Esophagus squamous epithelium (tissue), 5 donors: ENCODE measurements at places on chromosomes 3 and 15.

- no peak for DNase-seq
Measured at GRCh38 chr3:197926418-197926817, 23.6 kb upstream of the RPL35A start.

- DNase-seq, result no peak
Measured at GRCh38 chr3:127610105-127610504, 11.9 kb downstream of the MCM2 start.

DNA sequence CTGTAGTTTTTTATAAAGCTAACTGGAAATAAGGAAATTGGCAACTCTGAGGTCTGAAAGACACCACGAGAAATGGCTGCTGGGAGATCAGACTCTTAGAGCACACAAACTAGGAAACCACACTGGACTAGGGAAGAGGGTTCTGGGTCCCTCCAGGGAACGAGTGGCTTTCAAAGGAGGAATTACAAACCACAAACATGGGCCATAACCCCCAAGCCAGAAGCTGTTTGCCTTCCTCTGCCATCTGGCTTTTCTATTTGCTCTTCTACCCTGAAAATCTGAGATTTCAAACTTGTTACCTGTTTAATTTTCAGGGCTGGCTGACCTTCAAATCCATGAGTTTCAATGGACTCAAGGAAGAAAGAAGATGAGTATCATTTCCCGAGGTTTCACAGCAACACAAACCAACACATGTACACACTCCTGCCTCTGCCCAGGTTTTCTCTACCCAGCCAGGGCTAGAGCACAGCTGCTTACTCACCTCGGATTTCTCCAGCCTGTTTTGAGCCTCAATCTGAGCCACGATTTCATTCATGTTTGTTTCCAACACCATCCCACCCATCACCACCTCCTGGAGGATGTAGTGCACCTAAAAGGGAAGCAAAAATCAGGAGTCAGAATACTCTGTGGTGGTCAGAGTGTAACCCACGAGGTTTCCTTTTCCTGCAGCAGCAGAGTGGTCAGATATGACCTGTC, 22.6 kb upstream of the ANPEP start:
- DNase-seq, result no peak

- no peak for DNase-seq
Measured at GRCh38 chr3:73007992-73008712, 11.5 kb downstream of the PPP4R2 start.

GRCh38 chr15:66884115-66884622, 181.2 kb upstream of the SMAD3 start:
- DNase-seq, result no peak

- no peak for DNase-seq
Measured at GRCh38 chr3:148727231-148727630, 29.5 kb downstream of the AGTR1 start.

DNA sequence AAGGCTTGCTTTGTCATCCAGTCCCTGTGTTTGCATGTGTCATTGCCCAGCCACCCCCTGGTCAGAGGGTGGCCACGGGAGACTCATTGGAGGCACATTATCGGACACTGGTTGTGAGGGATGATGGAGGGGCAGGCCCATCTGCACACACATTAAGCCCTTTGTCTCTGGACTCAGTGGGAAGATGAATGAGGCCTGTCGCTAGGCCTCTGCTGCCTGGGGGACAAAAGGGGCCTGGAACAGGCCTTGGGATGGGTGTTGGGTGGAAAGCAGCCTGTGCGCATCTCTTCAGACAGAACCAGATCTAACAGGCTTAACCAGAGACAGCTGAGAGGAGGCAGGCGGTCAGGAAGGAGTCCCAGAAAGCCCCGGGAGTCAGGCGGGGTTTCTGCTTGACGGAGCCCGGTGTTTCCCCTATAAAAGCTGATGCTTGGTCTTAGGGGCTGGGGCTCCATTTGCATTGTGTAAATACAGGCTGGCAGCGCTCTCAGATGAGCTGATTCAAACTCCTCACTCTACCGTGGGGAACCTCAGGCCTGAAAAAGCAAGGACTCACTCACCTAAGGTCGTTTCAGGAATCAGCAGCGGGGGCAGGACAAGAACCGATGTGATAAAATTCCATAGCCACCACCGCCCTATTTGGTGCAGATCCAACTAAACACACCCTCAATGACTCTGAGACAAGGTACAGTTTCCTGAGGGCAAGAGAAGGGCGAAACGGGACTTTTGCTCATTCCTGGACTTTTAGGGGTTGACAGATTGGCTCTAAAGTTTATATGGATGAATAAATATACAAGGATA, 17.1 kb upstream of the SKIC8 start:
- no peak for DNase-seq

DNA sequence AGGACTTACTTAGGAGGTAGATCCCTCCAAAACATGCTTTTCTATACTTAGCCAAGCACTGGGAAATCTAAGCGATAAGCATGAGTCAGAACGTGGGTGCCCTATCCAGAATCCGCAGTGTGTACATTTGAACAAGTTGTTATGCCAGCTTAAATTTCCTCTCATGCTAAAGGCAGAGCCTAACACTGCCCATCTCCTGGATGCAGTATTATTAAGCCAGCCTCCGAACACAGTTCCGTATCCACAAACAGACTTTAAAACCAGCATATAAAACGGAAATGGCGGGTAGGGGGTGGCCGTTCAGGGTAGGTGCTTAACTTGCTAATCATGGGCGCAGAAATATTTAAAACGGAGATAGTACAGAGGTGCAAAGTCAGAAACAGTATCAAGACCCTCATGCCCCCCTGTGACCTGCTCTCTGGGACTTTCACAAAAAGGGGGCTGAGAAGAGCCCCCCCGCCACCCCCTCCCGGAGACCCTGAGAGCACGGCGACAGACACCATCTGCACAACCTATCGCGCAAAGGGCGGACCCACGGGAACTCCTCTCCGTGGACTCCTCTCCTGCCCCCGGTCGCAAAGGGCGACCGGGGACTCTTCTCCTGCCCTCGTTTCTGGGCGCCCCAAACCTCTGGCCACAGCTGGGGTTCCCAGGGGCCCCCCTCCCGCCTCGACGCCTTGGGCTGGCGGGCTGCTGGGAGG, 889 bp upstream of the LRRIQ4 start:
- DNase-seq, result no peak

GRCh38 chr3:61442696-61443095, 118.7 kb upstream of the PTPRG start:
- DNase-seq, result no peak

DNA sequence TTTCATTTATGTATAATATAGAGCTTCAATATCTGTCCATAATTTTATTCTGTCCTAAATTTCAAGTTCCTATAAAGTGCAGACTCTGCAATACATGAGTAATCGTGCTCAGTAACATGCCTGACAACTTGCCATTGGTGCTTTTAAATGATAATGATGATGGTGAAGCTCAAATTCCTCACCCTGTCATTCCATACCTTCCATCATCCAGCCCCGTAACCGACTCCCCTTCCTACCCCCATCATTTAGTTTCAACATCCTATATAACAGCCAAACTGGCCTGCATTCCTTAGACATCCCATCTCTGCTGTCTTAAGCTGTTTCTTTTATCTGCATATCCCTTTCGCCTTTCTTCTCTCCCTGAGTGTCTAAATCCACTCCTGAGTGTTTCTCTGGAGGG, 67.2 kb upstream of the DLG1 start:
- no peak for DNase-seq

DNA sequence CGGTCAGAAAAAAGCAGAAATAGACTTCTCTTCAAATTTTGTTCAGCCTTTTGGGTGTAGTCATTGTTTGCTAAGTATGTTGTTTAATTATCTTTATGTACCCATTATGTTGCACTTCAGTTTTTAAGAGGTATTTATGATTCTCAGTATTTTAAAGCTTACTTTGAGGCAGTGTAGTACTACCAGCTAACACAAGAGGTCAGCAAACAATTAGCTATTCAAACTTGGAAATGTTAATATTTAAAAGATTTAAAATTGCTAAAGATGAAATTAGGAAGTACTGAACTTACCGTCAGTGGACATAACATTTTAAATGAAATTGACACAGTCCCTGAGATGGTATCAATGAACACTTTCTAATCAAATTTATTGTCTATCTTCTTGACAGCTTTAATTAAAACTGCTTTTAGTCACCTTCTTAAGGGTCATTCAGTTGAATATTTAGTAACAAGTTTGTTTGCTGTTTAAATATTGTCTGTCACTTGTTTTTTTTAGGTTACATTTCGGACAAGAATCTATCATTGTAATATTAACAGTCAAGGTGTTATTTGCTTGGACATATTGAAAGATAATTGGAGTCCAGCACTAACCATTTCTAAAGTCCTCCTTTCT, 28.1 kb downstream of the NKIRAS1 start:
- no peak for DNase-seq

GRCh38 chr15:38687340-38687739, 122.7 kb upstream of the RASGRP1 start:
- DNase-seq, result no peak
